ENCODE measurements at places on chromosomes 11 and 22.

DNA sequence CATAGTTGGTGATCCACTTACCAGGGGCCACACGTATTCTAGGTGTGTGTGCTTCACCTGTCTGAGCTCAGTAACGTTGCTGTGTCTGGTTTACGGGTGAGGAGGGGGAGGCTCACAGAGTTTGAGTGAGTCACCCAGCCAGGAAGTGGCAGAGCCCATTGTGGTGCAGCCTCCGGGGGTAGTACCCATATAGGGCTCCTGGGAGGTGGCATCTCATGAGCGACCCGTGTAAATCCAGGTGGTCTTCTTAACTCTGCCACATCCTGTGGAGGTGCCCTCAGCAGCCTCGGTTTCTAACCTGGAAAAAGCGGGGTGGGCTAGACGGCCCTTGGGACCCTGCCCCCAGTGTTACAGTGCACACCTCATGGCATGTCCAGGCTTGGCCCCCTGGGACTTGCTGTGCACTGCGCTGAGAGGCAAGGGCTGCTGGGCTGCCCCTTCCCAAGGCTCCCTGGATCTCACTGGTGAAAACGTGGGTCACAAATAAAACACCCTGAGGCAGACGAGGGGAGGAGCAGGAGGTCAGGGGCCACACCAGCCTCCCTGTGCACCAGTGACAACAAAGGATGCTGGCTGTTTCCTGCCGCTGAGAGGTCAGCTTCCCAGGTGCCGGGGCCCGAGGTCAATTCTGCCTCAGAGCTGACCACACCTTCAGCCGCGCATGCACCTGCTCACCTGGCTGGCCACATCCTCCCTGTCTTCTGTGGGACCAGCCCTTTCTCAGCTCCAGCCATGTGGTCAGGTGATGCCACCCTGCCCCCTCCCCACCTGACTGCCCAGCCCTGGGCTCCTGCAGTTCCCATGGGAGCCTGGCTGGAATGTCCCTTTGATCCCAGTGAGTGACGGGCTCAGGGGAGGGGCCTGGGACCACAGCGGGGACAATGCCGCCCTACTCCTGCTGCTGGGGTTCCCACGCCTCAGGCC lies 305.1 kb downstream of the CTTN start:
- DNase-seq: no peak

DNA sequence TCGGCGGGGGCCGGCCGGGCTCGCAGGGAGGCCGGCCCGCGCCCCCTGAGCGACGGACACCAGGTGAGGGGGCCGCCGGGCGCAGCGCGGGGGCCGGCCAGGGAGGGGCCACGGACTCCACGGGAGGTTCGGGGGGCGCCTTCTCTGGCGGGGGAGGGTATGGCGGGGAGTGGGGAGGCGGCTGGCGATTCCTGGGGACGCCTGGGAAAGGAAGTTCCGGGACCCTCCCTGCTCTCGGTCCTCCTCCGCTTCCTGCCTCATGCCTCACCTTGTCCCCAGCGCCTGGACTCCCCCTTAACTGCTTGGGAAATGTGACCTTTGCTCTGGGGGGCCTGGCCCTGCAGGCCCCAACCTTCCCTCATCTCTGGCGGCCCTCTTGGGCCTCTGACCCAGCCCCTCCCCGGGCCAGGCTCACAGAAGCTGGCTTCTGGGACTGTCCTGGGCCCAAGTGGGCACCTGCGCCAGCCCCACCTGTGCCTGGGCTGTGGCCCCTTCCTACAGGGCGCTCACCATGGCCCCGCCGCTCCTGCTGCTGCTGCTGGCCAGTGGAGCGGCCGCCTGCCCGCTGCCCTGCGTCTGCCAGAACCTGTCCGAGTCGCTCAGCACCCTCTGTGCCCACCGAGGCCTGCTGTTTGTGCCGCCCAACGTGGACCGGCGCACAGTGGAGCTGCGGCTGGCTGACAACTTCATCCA lies 516 bp downstream of the LRFN4 start:
- no peak for DNase-seq

- DNase-seq: no peak
Measured at GRCh38 chr11:121892863-121893262, 223.2 kb downstream of the BLID start.

DNA sequence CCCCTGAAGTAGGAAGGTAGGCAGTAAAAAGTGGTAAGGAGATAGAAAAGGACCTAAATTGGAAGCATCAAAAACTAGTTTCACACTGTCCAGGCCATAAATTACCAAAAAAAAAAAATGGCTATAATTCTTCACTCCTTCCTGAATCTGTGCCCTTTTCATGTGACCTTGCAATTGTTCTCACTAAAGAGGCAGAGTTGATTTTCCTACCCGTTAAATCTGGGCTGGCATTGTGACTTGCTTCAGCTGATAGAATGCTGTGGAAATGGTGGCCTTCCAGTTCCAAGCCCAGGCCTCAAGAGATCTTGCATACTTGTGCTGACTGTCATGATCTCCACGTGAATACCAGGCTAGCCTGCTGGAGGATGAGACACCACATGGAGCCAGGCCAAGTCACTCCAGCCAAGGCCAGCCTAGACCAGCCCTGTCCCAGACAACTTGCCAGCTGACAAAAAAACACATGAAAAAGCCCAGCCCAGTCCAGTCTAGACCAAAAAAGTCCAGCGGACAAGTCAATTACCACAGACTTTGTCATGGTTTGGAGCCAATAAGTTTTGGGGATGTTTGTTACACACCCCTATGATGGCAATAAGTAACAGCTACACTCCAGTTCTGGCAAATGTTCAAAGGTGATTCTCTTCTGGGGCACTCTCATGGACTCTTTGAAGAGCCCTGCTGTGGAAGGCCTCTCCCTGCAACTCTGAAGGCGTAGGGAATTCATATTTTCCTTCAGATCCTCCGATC lies 51.4 kb upstream of the NUP50 start:
- no peak for DNase-seq

DNA sequence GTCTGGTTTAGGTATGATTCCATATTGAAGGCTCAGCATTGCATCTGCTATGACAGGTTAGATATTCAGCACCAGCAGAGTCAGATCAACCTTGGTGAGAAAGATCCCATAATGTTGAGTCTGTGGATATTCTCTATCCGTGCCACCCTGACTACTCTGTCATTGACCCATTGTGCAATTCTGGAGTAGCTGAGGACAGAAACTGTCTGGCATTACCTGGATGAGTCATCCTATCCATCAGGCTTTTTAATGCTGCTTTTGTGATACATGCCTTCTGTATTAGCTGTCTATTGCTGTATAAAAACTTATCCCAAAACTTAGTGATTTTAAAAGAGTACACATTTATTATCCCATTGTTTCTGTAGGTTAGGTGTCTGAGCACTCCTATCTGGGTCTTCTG lies 189.1 kb upstream of the FAT3 start:
- DNase-seq: no peak

GRCh38 chr11:121524233-121524631 lies 71.5 kb upstream of the SORL1-AS1 start:
- no peak for DNase-seq

GRCh38 chr11:111336582-111337256 lies 38.4 kb downstream of the POU2AF3 start:
- no peak for DNase-seq

DNA sequence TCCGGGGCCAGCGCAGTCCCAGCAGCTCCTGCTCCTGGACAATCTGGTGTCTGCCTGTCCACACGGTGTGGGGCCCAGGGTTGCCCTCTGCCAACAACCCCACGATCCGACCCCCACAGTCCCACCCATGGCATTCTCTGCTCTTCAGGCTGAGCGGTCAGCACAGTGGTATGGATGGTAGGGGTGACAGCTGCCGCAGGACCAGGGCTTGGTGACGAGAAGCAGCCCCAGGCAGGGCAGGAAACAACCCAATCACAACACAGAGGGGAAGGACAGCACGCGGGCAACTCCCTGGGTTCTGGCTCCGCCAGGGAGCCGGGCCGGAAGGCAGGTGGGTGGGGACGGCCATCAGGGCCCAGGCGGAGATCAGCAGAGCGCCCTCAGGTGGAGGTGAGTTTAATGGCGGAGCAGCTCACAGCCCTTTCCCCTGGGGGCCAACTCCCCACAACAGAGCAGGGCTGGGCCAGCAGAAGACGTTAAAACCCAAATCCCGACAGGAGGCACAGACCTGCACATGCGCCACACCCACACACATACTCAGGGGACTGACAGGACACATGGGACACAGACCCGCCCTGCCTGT lies 5.3 kb upstream of the CHADL start:
- DNase-seq: no peak

- DNase-seq: no peak
Measured at GRCh38 chr11:117872420-117872961, 4.0 kb downstream of the FXYD6 start.

- no peak for DNase-seq
Measured at GRCh38 chr11:116062490-116063171, 558.4 kb upstream of the CADM1 start.

DNA sequence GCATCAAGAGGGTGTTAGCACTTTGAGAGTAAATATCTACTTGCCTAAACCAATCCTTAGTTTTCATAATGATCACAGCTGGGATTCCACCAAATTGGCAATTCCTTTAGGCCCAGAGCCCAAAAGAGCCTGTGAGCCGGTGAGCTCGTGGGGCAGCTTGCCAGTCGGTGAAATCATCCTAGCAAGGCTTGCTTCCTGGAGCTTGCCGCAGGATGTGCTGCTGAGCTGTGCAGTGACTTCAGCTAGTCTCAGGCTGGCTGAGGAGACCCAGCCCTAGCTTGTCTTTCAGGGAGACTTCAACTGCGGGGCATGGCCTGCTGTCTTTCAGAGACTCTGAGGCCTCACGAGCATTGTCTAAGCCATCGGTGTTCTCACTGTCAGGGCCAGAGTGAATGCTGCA lies 73.6 kb upstream of the SUSD2 start:
- peak; percentile 55 for DNase-seq

DNA sequence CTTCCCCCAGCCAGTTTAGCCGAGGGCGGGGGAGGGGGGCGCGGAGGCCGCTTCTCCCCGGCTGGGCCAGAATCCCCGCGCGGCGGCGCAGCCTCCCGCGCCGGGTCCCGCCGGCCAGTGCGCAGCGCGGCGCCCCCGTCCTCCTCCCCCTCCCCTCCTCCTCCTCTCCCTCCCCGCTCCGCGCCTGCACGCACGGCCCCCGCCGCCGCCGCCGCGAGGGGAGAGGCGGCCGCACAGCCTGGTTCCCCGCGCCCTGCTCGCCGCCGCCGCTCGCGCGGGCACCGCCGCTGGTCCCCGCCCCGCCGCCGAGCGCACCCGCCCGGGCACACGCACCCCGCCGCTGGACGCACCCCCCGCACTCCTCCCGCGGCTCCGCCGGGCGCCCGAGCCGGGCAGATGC lies at the start of gene FLRT1:
TSS of gene FLRT1 (plus strand) at position 356 of the 400 bp plus-strand sequence. CDS start 80,337 bp downstream, outside the sequence.
- no peak for DNase-seq

- DNase-seq: no peak
Measured at GRCh38 chr11:120500414-120501071, 11.0 kb upstream of the GRIK4 start.

DNA sequence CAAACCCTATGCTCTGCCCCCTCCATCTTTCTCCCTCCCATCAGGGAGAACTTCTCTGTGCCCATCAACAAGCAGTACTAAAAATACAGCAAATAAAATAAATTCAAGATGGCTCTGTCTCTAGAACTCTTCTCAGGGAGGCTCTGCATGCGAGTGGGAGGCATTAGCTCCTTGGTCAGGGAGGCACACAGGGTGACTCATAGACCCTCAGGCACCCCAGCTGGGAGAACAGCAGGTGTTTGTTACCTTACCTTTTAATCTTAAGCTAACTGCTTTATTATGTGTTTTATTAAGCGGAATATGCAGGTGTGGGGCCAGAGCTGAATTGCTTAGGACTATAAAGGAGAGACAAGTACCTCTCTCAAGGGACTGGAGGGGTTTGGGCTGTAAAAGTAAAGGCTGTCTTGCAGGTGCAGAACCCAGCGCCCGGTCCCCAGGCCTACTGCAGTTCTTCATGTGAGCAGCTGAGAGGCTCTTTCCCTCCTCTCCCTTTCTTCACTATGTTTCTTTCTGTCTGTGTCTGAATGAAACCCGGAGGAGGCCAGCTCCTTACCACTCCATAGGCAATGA lies 20.8 kb downstream of the CSNK2A3 start:
- DNase-seq: no peak

GRCh38 chr11:57792870-57793269 lies 31.3 kb downstream of the CTNND1 start:
- DNase-seq: no peak

GRCh38 chr11:30938810-30939209 lies 352.7 kb upstream of the MPPED2 start:
- no peak for DNase-seq

GRCh38 chr11:59264736-59265135 lies 52.0 kb upstream of the MPEG1 start:
- no peak for DNase-seq

GRCh38 chr11:96114178-96115064 lies 190.5 kb upstream of the MTMR2 start:
- no peak for DNase-seq

DNA sequence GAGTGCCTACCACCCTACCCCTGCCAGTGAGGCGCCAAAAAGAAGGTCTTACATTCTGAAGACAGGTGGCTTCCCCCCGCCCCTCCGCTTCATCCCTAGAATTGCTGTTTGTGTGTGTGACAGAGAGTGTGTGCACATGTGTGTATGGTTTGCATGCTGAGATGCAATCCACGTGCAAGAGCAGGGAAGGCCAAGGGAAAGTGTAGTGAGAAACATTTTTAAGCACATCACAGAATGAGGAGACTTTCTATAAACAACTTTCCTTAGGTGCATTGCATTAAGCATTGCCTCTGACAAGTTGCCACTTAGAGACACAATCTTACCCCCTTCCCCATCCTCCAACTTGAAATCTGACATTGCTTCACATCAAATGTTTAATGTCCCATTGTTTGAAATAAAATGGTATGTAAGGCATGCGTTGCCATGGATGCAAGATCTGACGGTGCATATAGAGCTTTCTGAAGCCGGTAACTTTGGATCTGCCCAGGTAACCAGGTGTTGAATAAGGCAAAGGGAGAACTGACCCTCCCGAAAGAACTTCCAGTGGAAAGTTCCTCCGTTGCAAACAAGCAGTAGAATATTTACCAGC lies 21.4 kb downstream of the FJX1 start:
- no peak for DNase-seq

DNA sequence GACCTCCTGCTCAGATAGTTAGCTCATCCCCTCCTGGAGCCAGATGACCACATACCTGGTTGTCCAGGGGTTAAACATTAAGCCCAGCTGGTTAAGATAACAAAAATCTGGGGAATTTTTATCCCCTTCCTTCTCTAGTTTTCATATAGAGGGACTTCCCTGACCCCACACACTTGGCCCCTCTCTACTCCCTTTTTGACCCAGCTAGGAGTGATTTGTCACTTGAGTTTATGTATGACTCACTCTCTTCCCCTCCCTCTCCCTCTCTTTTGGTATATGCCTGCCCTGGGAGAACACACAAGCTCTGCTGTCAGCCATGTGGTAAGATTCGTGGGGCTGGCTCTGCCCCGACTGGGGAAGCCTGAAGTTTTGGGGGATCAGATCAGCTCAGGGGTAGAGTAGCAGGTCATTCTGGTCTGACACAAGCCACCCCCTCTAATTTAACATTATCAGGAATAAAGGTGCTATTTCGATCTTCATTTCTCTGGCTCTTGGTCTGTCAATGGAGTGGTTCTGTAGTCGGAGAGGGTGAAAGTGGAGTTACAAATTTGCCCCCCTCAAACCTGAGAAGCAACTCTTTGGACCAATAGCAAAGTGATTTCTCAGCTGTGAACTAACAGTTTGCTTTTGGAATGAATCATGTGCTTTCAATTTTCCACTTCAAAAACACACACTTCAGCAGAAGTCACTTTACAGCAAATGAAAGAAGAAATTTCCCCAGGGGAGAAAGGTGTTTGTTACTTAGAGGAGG lies 415.3 kb upstream of the CADM1 start:
- DNase-seq: no peak

GRCh38 chr11:61687420-61687819 lies 7.2 kb downstream of the DAGLA start:
- no peak for DNase-seq
